ENCODE measurements at places on chromosomes 2 and 18.
A peak's percentile ranks its signal among the peaks of the same experiment; 100 is the strongest.

GRCh38 chr2:15311201-15311907, 249.8 kb downstream of the NBAS start:
- DNase-seq = no peak

- DNase-seq = peak; percentile 46
Measured at GRCh38 chr2:223247136-223247535, 195.1 kb downstream of the KCNE4 start.

- no peak for DNase-seq
Measured at GRCh38 chr18:36392164-36392978, 94.9 kb downstream of the FHOD3 start.

GRCh38 chr2:241788572-241788971, 11.9 kb downstream of the GAL3ST2 start:
- no peak for DNase-seq

DNA sequence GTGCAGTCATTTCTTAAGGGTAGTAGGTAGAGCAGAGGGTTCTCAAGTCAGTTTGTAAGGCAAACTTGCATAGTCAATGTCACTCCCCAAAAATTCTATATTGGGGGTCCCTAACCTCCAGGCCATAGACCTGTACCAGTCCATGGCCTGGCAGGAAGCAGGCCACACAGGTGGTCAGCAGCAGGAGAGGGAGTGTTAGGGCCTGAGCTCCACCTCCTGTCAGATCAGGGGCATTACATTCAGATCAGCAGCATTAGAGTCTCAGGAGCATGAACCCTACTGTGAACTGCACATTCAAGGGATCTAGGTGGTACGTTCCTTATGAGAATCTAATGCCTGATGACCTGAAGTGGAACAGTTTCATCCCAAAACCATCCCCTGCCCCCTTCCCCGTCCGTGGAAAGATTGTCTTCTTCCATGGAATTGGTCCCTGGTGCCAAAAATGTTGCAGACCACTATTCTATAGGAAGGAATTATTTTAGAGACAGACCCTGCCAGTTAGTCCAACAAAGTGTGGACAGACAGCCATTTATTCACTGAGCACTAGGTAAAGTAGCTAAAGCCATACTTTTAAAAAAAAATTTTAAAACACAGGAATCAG, 6.7 kb downstream of the COA5 start:
- DNase-seq = peak; percentile 56

Data from HT-29 (cell line).